ENCODE measurements at places on chromosomes 2 and 18. TPM values are rescaled to one million over a fixed set of nuclear protein-coding genes. Genes with fewer than 3 reads are reported as not detected.

COBLL1 gene
- not detected for total RNA-seq

TRAF3IP1 gene
- 9.2 TPM for total RNA-seq

NEUROD1 gene
- not detected for total RNA-seq

ASPRV1 gene
- 0.99 TPM for total RNA-seq

LIPG gene
- total RNA-seq = 0.15 TPM

ALPI gene
- not detected for total RNA-seq

ZNF516 gene
- total RNA-seq = 4.1 TPM

DAW1 gene
- not detected for total RNA-seq

CFC1 gene
- total RNA-seq = not detected

EHD3 gene
- total RNA-seq = 0.44 TPM

GRCh38 chr2:64692401-64692800, 38.7 kb upstream of the SERTAD2 start:
- no peak for DNase-seq

- DNase-seq = no peak
These were observed 16.3 kb downstream of the NRP2 start for GRCh38 chr2:205698286-205699268.

GRCh38 chr2:169302364-169302763, 60.0 kb downstream of the LRP2 start:
- DNase-seq = no peak

DNA sequence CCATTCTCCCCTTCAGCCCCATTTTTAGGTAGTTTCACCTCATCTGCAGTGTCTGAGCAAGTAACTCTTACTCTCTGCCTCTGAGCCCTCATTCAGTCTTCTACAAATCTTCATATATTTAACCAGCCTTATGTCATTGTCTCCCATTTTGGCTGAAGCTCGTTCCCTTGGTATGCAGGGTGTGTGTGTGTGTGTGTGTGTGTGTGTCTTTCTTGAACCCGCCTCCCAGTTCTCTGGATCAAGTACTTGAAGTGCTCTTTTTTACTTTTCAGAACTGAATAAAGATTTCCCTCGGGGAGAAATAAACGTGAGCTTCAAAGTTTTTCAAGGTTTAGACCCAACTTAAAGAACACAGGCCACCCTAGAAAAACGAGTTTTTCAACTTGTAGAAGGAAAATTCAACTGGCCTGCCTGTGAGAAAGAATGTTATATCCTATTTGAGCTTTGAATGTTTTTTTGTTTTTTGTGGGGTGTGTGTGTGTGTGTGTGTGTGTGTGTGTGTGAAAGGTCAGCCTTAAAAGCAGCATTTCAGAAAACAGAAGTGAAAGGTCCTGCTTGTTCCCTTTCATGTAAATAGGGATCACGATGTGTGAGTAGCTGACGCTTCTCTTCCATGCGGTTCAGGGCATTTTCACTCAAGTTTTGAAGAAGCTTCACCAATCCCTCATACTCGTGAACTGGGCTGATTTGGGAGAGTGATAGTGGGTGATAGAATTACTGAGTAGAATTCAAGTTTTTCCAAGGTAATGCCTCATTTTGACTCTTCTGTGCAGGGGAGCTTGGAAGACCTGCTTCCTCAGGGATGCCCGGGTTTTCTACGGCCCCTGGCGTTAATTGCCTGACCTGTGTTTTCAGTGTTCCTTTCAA, 50.6 kb upstream of the EML6 start:
- no peak for DNase-seq

- no peak for DNase-seq
These were observed 23.1 kb downstream of the FAM178B start for GRCh38 chr2:96963316-96963715.

DNA sequence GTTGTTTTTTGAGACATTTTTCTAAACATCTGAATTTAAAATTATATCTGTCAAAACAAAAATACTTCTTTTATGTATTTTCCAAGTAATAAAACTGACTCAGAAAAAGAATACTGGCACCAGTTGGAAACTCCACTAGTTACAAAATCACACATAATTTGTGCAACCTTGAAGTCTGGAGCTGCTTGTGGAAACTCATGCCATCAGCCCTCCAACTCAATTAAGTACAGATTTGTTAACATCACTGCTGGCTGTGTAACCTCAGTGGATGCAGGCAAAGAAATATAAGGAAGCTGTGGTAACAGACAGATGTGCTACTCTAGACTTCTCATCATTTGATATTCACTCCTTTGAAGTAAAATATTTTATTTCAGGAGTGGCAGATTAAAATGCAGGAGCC, 30.0 kb upstream of the RAPH1 start:
- no peak for DNase-seq

- DNase-seq = no peak
These were observed 101.2 kb downstream of the SETBP1 start for GRCh38 chr18:44781886-44782285.

DNA sequence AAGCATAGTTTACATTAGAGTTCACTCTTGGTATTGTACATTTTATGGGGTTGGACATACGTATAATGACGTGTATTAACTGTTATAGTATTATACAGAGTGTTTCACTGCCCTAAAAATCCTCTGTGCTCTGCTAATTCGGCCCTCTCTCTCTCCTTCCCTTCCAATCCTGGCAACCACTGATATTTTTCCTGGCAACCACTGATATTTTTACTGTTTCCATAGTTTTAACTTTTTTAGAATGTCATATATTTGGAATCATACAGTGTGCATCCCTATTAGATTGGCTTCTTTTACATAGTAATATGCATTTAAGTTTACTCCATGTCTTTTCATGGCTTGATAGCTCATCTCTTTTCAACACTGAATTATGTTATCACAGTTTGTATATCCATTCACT, 526.7 kb downstream of the RIT2 start:
- DNase-seq = no peak

DNA sequence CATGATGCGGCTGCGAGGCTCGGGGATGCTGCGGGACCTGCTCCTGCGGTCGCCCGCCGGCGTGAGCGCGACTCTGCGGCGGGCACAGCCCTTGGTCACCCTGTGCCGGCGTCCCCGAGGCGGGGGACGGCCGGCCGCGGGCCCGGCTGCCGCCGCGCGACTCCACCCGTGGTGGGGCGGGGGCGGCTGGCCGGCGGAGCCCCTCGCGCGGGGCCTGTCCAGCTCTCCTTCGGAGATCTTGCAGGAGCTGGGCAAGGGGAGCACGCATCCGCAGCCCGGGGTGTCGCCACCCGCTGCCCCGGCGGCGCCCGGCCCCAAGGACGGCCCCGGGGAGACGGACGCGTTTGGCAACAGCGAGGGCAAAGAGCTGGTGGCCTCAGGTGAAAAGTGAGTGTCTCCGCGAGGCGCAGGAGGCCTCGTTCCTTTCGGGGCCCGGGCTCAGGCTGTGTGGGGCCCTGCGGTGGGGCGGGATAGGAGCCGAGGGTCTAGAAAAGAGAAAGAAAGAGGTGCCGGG, 520 bp downstream of the GLS start:
- no peak for DNase-seq

- no peak for DNase-seq
These were observed 547.1 kb upstream of the ZEB2 start for GRCh38 chr2:145066856-145067548.

DNA sequence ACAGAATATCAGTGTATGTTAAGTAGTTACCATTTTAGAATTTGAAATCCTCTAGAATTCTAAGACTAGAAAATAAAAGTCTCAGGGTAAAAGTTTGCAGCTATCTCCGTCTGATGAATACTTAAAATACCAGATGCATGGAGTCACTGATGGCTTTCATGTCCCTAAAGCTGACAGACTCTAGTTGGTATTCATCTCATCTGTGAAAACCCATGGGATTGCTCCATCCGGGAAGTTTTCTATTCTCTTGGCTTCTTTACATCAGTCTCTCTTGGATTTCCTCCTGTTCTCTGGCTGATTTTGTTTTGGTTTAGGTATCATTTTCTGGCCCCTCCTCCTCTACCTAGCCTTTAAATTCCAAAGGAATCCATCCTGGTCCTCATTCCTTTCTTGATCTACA, 465.6 kb upstream of the POU3F3 start:
- DNase-seq = no peak

DNA sequence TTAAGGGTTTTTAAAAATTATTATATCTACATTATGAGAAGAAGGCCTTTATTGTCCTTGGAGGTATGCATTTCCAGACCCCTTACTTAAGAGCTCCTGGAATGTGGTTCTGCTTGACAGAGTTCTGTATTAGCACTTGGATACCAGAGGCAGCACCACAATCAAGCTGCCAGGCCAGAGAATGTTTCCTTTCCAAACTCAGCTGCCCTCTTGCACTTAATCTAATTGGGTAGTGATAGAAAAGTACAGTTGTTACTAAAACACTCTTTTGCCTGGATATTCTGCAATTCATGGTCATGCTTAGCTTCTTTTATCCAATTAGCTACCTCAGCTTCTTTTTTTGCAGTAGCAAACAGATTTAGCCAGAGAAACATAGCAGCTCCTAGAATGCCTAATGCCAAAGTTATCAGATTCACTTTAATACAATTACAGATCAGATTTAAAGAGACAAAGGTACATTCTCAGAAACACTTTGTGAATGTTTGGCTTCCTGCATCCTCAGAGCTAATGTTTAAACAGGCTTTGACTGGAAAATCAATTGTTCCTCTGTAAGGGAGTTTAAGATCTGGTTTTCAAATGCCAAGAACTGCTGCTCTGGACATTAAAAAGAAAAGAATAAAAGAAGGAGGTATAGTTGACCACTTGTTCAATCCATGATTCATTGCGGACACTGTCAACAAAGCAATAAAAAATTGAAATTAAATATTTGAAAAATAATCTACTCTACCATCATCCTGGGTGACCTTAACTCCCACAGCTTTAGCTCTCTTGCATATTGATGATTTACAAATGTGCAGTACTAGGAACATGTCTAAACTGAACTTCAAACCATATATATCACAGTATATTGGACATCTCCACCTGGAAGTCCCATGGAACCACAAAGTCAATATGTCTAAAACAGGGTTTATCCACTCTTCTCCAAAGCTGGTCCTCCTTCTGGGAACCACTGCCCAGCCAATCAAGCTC, 12.8 kb downstream of the NOSTRIN start:
- no peak for DNase-seq

GRCh38 chr2:221762496-221762895, 190.4 kb upstream of the EPHA4 start:
- no peak for DNase-seq

GRCh38 chr2:225865468-225865867, 466.0 kb downstream of the NYAP2 start:
- no peak for DNase-seq

GRCh38 chr2:216112926-216113325, 3.8 kb downstream of the XRCC5 start:
- no peak for DNase-seq

GRCh38 chr2:239891698-239892097, 133.4 kb downstream of the NDUFA10 start:
- no peak for DNase-seq

GRCh38 chr2:233065954-233066470, 5.9 kb downstream of the INPP5D start:
- DNase-seq = no peak

DNA sequence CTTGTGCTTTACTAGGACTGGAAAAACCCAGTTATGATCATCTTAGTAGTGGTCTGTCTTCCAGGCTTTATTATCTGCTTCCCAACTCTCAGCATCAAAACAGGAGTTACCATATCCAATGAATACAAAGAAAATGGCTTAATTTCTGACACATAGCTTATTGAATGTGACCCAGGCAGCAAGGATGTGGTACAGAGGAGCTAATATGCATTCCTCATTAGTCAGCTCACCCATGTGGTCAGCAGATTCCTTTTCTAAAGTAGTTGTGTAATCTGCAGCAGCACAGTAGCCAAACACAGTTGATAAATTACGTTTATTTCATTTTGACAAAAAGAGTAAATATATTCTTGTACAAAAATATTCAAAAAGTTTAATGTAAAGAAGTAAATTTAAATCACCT, 43.6 kb downstream of the TSPYL6 start:
- no peak for DNase-seq

- no peak for DNase-seq
These were observed 95.7 kb upstream of the POU3F3 start for GRCh38 chr2:104758199-104758620.

GRCh38 chr2:177574356-177574755, 181.8 kb downstream of the AGPS start:
- no peak for DNase-seq

GRCh38 chr18:64275593-64276300, 126.9 kb upstream of the LINC00305 start:
- DNase-seq = no peak

DNA sequence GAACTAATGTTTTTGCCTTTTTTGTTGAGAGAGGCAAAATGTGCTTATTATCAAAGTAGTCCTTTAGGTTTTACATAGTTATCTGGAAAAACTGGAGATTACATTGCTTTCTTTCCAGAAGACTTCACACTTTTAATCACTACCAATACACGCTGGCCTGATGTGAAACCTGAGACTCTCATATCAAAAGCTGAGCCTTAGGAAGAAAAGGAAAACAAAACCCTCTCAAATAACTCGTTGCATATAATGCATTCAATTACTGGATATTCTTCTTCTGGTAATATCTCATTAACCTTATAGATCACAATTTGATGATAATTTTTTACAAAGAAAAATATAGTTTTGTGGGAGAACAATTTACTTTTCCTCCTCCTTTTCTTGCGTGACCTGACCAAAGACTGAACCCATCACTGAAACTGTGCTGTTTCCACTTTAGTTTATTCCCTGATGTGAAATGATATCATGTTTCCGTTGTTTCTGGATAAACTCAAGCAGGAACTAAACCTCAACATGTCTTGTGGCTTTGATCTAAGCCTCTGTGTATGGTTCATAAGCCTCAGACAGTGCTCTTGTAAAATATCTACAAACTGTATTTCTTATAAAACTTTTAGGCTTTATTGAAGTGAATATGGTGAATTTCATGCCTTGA, 332.4 kb downstream of the GULP1 start:
- DNase-seq = no peak

GRCh38 chr2:50995610-50996009, 36.3 kb downstream of the NRXN1 start:
- no peak for DNase-seq

GRCh38 chr2:239255218-239255617, 145.6 kb downstream of the HDAC4 start:
- DNase-seq = no peak

DNA sequence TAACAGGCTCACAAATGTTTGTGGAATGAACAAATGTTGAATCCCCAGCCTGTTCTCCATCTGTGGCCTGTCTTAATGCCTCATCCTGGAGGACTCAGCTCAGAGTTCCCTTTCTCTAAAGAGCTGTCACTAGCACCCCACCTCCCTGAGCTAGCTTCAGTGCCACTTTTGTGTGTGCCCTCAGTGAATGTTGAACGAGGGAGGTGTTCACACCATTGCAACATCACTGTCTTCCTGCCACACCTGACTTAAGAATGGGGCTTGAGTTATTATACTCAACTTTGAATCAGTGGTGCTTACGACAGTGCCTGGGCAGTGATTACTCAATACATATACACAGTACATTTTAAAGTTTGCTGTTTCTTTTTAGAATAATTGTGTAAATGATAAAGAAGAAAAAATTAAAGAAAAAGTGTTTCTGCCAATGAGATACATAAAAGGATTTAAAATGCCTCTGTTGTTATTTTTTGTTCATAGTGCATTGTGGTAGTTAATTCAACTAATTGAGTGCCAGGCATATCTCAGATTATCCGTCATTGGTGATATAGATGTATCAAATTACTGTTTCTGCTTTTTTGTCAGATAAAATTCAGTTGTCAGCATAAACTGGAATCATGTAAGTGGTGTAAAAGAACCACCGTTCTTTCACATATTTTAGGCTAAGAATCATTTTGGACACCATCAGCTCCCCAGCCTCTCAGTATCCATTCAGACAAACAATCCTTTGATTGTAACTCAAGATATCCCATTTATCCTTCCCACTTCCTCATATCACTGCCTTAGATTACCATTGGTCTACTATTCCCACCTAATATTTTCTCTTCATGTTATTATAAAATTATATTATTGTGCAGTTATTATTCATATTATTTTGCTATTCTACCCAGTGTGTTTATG, 304.7 kb downstream of the PTPRM start:
- no peak for DNase-seq

All from activated CD4-positive, alpha-beta T cell treated with anti-CD3 and anti-CD28 coated beads, Interleukin-2, amount 10 ng/mL, durations not matched to agents 7 days and 5 days (primary cell).